ENCODE measurements at places on chromosomes 13 and 19.

- no peak for DNase-seq
Observed at GRCh38 chr13:44420376-44421220, 47.0 kb downstream of the SERP2 start.

GRCh38 chr13:30581582-30581981 lies 36.1 kb upstream of the USPL1 start:
- no peak for DNase-seq

- DNase-seq: peak; percentile 71
Observed at GRCh38 chr19:42433503-42434260, 6.5 kb upstream of the LIPE start.

GRCh38 chr13:23963184-23963931 lies 66.1 kb upstream of the C1QTNF9B start:
- no peak for DNase-seq

GRCh38 chr13:97348569-97349100 lies 85.3 kb upstream of the RAP2A start:
- no peak for DNase-seq

DNA sequence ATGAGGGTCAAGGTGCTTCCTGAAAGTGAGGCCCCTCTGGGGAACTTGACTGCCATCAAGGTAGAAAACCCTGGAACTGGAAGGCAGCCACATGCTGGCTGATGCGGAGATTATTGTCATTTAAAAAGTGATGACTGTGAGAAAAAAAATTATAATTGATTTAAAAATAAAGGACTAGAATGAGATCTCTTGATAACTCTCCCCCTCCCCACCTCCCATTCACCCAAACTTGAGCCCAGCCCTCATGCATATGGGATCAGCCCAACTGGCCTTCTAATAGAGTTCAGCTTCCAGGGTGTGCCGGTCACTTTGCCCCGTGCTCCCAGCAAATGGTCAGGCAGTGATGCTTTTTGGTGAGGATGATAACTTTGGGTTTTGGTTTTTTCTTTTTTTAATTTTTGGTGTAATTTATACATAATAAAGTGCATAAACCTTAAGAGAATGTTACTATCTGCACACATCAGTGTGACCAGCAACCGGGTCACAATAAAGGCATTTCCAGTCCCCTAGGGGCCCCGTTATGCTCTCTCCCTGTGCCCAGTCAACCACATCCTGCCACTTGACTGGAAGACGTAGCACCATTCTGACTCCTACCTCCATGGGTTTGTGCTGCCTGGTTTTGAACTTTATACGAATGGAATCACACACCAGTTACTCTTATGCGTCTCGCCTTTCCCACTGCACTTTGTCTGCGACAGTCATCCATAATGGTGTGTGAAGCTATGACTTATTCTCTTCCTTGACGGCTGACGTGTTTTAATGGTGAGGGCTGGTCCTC lies 187.9 kb downstream of the USP12 start:
- no peak for DNase-seq

DNA sequence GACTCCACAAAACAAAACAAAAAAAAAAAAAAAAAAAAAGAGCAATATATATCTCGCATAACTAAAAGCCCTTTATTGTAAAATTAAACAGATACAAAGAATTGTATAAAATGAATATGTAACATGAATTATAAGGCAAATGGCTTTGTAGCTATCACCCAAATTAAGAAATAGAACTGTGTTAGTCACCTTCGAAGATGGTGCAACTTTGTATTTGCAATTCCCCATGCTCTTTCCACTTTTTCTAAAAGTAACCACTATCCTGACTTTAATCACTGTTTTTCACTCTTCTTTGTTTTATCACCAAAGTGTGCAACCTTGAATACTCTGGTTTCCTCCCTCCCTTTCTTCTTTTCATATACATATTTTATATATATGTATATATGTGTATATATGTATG lies 57.1 kb upstream of the HTR2A start:
- no peak for DNase-seq
